ENCODE measurements at places on chromosomes 3 and 15.

DNA sequence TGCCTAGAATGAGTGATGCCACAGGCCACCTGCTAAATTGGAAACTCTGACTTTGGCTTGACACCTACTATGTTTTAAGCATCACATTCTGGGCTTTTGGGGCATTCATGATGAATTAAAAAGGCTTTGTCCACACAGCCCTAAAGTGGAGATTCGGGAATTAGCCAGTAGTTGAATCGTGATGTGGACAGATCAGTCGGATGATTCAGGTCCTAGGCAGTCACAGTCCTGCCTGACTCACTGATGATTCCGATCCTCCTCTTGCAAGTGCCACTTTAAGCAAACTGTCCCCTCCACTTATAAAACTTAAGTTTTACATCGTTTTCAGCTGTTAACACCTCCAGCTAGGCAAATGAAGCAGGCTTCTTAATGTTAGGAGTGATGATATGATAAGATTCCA lies 75.3 kb downstream of the SYNPR start:
- DNase-seq: no peak

- no peak for DNase-seq
These were observed 19.7 kb upstream of the LMOD3 start for GRCh38 chr3:69142090-69142489.

DNA sequence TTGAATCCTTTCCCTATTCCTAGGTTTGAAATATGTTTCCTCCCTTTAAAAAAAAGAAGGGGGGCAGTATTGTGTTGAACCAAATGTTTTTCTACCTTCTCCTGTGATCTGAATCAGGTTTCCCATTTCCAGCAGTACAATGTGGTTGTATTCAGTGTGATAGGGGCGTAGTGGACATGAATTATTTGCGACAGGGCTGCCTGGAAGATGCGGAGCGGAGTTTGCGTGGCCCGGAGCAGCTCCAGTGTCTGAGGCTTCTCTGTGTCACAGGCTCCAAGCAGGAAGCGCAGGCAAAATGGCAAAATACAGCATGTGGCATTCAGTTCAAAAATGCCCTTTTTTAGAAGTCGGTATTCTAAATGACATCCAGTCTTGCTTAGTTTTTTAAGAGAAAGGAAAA lies 154.4 kb downstream of the PGPEP1L start:
- peak; percentile 81 for DNase-seq

DNA sequence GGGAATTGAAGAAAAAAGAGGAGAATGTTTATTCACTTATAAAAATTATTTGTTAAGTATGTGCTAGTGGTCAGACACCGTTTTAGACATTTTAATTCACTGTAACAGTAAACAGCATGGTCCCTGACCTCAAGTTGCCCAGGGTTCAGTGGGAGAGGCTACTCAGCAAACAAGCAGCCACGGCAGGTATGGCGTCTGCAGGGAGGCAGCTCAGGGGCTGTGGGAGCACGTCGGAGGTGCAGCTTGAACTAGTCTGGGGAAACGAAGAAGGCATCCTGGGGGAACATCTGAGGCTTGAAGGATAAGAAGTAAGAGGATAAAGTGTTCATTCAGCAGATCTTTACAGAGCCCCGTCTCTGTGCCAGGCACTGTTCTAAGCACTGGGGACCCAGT lies 66.0 kb downstream of the CRTC3 start:
- no peak for DNase-seq

Data from MCF 10A (cell line).